Pancreas (tissue), 10 donors: ENCODE measurements at places on chromosomes 1 and 21. TPM values are rescaled to one million over a fixed set of nuclear protein-coding genes. Genes with fewer than 3 reads are reported as not detected.

DNA sequence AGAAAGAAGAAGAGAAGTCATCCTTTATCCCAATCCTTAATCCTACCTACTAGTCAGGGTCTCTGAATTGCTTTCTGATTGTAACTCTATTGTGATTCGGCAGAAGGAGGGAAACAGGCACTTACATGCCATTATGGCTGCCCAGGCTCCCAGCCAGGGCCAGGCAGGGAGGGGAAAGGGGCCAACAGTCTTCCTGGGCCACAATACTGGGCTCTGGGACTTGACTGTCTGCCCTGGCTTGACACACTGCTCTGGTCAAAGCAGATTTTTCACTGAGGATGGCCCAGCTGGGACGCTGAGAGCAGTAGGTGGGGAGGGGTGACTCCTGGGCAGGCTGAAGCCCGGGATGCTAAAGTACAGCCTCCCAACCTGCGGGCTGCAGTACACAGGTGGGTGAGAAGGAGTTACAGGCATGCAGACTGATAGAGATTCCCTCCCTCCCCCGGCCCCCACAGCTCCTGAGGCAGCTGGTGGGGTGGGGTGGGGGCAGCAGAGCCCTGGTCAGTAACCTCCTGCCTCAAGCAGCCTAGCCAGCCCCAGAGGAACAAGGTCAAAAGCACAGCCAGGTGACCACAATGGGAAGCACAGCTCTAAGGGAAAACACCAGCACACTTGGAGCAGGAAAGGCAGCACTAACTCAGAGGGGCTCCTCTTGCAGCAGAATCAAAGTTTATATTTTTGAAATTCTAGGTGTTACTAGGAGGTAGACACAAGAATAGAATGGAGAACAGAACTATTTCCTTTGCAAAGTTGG, 25.3 kb downstream of the KCND3 start:
- no peak for DNase-seq

- DNase-seq = no peak
These were observed 738.4 kb downstream of the MATN1 start for GRCh38 chr1:29984862-29985605.

DNA sequence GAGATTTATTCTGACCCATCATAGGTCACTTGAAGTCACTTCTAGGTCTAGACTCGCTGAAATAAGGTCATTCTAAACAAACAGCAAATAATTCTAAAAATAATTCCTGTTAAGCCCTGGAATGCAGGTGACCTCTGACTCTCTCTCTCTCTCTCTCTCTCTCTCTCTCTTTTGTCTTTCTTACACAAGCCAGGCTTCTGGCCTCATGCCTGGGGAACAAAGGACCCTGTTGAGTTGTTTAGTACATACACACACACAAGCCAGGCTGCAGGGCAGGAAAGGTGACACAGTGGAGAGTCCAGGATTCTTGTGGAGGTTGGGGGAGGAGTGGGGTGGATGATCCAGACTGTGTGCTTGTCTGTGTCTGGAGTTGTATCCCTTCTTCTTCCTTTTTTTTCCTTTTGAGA, 4.0 kb upstream of the MEX3A start:
- no peak for DNase-seq

DNA sequence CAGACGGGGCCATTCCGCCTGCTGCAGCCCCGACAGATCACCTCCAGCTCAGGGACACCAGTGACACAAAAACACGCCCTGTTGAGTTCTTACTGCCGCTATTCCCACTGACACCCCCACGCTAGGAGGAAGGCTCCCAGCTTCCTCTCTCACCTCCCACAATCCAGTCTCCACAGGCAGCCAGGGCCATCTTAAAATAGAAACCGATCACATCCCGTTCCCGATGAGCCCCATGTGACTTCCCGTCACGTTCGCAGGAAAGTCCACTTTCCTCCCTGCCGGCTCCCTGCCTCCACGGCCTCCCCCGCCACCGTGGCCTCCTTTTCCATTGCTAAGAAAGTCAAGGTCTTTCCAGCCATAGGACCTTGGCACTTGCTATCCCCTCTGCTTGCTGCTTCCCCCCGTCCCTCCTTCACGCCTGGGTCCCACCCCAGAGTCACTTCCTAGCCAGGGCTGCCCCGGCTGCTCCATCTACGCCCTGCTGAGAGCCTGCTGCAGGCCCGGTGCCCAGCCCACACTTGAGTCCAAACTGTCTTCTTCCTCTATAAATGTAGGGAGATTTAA, 24.0 kb upstream of the DDOST start:
- no peak for DNase-seq

DNA sequence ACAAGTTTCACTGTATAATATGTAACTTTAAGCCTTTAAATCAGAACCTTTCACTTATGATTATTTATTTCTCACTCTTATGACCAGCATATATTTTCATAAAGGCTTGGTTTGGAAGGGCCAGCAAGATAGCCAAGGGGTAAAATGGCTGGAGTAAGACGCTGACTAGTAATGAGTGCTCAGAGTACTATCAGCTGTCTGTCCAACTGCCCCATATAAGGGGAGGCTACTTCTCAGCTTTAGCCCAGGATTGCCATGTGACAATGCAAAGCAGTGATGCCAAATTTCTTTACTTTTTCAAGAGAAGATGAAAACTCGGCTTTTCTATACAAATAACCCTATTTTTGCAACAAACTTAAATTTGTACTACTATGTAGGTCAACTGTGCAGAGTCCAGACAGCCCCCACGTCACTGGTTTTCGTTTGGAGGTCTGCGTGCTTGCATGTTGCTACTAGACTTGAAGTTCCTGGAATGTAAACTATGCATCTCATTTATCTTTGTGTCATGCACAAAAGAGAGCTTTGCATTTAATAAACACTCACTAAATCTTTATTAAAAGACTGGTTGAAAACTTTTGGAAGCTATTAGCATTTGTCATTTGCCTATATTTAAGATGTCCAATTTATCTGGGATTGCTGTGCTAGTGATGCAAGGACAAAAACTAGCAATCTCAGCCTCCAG, 110.4 kb downstream of the TNFSF18 start:
- DNase-seq = no peak

DNA sequence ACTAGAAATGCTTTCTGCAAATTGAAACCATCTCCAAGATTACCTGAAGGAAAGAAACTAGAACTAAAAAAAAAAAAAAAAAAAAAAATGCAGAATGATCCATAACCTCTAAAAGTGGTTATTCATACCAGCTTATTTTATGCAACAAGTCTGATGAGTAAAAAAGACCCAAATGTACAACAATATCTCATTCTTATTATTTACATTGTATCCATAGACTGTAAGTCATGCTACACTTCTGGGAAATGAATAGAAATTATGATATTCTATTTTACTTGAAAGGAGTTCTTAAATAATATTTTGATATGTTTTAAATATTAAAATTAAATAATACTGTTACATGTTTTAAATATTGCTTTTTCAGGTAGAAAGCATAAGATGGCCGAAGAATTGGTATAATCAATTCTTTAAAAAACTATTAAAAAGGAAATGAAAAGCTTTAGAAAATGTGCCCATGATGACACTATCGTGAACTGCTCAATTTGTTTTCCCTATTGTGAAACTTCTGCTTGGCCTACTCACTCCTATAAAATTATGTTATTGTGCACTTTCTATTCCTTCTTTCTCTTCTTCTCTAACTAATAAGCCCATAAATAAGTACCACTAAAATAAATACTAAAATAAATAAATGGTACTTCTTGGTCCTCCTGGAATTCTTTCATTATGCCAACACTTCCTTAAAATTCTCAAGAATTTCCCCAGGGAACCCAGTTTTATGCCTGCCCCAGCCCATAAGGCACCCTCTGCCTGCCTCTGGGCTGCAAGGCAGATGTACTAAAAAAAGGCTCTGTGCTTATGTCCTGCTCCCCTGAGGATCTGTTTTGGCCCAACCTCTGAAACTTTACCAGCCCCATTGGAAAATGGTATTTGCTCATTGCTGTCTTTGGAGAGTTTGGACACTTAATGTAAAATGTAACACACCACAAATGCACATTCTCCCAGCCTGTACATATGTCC, 18.1 kb downstream of the SAMSN1 start:
- no peak for DNase-seq

SELL gene
- 2.7 TPM for total RNA-seq

CFHR1 gene
- total RNA-seq = not detected

CHODL gene
- total RNA-seq = 0.12 TPM

LRRC71 gene
- not detected for total RNA-seq

ZNF683 gene
- 0.47 TPM for total RNA-seq

POGZ gene
- total RNA-seq = 32.4 TPM
